ENCODE measurements at places on chromosomes 1 and 21.
A peak's percentile ranks its signal among the peaks of the same experiment; 100 is the strongest.

GRCh38 chr21:36730291-36731281, 31.7 kb downstream of the SIM2 start:
- no peaks in the 10 kb centered on the region for H3K36me3 ChIP-seq
- no peaks in the 10 kb centered on the region for H3K4me1 ChIP-seq
- DNase-seq, result no peak
- no peak overlapping the region for H3K4me3 ChIP-seq
- peaks cover 48% of the 10 kb centered on the region for H3K27me3 ChIP-seq
- no peak overlapping the region for H3K27ac ChIP-seq

- no peaks in the 10 kb centered on the region for H3K27me3 ChIP-seq
- H3K4me1 ChIP-seq, result peaks cover 14% of the 10 kb centered on the region
- H3K36me3 ChIP-seq, result no peaks in the 10 kb centered on the region
- DNase-seq, result no peak
- H3K27ac ChIP-seq, result no peak overlapping the region
Observed at GRCh38 chr1:186869526-186870228, 40.9 kb downstream of the PLA2G4A start.

DNA sequence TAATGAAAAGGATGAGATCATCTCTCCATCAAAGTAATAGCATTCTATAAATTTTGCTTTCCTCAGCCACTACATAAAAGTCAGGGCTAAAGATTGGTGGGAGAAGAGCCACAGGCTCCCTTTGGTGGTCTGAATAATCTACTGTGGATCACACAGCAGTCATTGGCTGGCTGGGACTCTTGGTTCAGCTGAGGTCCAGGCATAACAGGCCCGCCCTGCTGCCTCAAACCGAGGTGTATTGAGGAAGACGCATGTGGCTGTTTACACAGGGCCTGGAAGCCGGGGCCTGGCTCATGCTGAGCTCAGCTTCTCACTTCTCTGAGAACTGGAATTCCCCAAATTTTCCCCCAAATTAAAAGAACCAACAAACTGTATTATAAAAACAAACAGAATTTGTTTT, 139.2 kb downstream of the PTPRC start:
- H3K27me3 ChIP-seq, result no peaks in the 10 kb centered on the region
- H3K27ac ChIP-seq, result no peak overlapping the region
- H3K36me3 ChIP-seq, result no peaks in the 10 kb centered on the region
- no peak overlapping the region for H3K4me3 ChIP-seq
- peaks cover 13% of the 10 kb centered on the region for H3K4me1 ChIP-seq
- no peak for DNase-seq

GRCh38 chr1:186763107-186763506, 65.6 kb upstream of the PLA2G4A start:
- H3K27ac ChIP-seq, result no peak overlapping the region
- peaks cover 9% of the 10 kb centered on the region for H3K4me1 ChIP-seq

- H3K27ac ChIP-seq, result no peak overlapping the region
- no peak for DNase-seq
- no peaks in the 10 kb centered on the region for H3K27me3 ChIP-seq
- H3K4me3 ChIP-seq, result no peak overlapping the region
- 0 out of 2 replicates have a peak, but pooled peaks cover 3% of the 10 kb centered on the region for H3K4me1 ChIP-seq
Observed at GRCh38 chr1:30715216-30715615, 8.2 kb downstream of the MATN1 start.

- H3K27me3 ChIP-seq, result peaks cover 45% of the 10 kb centered on the region
- H3K36me3 ChIP-seq, result no peaks in the 10 kb centered on the region
- no peak for DNase-seq
- H3K4me1 ChIP-seq, result no peaks in the 10 kb centered on the region
- H3K4me3 ChIP-seq, result no peak overlapping the region
Observed at GRCh38 chr1:18719786-18720451, 89.3 kb downstream of the PAX7 start.

DNA sequence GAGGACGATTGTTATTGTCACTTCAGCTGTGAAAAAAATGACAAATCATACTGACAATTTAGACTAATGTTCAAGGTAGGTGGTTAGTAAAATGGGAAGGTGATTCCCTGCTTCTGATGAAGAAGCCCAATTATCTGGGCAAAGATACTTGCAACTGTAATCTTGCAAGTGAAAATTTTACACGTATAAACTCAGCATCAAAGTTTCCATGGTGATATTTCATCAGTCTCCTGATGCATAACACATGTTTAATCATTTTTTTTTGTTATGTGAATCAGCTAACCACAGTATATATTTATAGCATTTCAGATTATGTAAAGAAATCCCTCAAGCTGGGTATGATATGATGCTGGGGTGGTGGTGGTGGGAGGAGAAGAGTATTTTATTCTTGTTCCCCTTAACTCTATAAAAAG, 16.4 kb upstream of the KCNK1 start:
- peaks cover 27% of the 10 kb centered on the region for H3K4me1 ChIP-seq
- H3K27me3 ChIP-seq, result no peaks in the 10 kb centered on the region
- no peak overlapping the region for H3K4me3 ChIP-seq
- H3K36me3 ChIP-seq, result no peaks in the 10 kb centered on the region
- DNase-seq, result peak; percentile 76
- H3K27ac ChIP-seq, result no peak overlapping the region

- H3K4me3 ChIP-seq, result no peak overlapping the region
- no peaks in the 10 kb centered on the region for H3K27me3 ChIP-seq
- H3K4me1 ChIP-seq, result peaks cover 19% of the 10 kb centered on the region
- no peak overlapping the region for H3K27ac ChIP-seq
- H3K36me3 ChIP-seq, result no peaks in the 10 kb centered on the region
Observed at GRCh38 chr1:66552829-66553228, 18.9 kb downstream of the SGIP1 start.

DNA sequence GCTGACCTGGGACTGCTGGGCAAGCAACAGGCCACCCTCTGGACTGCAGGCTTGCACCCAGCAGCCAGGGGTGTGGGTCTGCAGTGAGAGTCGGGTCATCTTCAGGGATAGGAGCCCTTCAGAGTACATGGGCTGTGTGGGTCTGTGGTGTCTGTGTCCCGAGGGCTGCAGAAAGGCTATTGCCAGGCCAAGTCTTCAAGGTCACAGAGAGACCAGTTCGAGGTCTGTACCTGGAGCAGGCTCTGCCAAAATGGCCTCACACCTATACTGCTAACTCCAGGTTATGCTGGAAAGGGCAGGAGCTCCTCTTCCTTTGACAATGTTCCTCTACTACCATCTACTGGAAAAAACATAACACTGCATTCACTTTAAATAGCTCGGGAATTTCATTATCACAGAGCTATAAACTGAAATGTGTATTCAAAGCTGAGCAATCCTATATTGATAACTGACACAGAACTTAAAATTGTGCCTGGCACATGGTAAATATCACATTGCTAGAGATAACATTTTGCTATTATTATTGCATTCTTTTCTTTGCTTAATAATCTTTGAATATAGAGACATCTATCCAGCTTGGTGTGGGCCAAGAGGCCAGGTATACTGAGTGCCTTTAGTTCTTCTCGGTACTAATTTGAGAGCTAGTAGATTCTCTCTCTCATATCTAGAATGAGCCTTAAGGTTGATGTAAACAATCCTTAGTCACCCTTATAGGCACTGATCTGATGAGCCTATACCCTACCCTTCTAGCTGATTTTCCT, 6.9 kb upstream of the DNAH14 start:
- no peaks in the 10 kb centered on the region for H3K36me3 ChIP-seq
- H3K4me1 ChIP-seq, result no peaks in the 10 kb centered on the region
- peak; percentile 54 for DNase-seq
- H3K4me3 ChIP-seq, result no peak overlapping the region

- H3K27me3 ChIP-seq, result no peaks in the 10 kb centered on the region
- H3K4me1 ChIP-seq, result peaks cover 4% of the 10 kb centered on the region
- DNase-seq, result no peak
- no peaks in the 10 kb centered on the region for H3K36me3 ChIP-seq
Observed at GRCh38 chr1:241630005-241630404, 10.2 kb downstream of the CHML start.

DNA sequence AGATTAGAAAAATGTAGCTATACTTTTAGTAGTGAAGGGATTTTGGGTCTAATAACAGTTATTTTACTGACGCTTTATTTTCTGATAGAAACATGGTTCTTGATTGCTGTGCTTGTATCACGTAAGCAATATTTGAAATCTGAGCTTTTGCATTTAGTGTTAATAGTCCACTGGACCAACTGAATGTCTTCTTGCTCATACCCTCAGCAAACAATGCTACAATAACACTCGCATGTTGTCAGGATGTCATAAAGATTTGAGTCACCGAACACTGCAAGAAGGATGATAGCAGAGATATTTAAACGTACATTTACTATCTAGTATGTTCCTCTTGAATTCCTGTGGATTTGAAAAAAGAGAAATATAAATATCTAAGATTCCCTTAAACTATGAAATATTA, 7.5 kb downstream of the DYRK1A start:
- no peaks in the 10 kb centered on the region for H3K36me3 ChIP-seq
- DNase-seq, result peak; percentile 51
- H3K27ac ChIP-seq, result peak overlapping the region; percentile 51
- no peak overlapping the region for H3K4me3 ChIP-seq
- peaks cover 54% of the 10 kb centered on the region for H3K4me1 ChIP-seq
- no peaks in the 10 kb centered on the region for H3K27me3 ChIP-seq

GRCh38 chr1:104791030-104791429, 1041.3 kb downstream of the AMY1C start:
- DNase-seq, result no peak
- H3K27me3 ChIP-seq, result no peaks in the 10 kb centered on the region
- H3K27ac ChIP-seq, result no peak overlapping the region
- H3K36me3 ChIP-seq, result no peaks in the 10 kb centered on the region
- no peak overlapping the region for H3K4me3 ChIP-seq

DNA sequence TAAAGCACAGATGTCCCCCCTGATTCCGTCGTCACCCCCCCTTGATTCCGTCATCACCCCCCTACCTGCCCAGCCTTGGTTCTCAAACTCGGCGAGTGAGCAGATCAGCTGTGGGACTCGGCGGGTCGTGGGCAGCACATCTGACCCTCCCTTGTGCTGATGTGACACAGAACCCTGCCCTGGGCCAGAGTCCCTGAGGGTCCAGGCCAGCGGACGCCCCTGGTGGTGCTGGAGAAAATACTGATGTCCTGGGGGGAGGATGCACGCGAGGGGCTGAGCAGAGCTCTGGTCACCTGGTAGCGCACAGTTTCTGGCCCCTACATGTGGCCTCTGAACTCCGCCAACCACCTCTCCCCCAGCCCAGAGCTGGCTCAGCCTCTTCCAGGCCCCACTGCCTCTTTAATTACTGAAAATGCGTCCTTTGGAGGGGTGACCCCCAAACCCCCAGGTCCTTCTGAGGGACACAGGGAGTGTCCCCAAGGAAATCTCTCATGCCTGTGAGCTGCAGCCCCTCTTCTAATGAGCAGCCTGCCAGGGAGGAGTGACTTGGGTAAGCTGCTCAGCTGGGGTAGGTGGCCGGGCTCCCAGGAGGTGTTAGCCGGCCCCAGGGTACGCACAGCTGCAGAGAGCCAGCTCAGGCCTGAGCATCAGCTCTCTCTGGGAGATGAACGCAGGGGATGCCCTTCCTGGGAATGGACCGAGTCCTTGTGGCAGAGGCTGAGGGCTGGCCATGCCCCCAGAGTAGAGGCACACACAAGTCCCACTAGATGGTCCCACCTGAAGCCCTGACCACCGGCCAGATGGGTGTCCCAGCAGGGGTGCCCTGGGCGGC, 129.5 kb upstream of the ARHGEF16 start:
- H3K27ac ChIP-seq, result no peak overlapping the region
- H3K27me3 ChIP-seq, result peaks cover 5% of the 10 kb centered on the region
- DNase-seq, result no peak
- no peak overlapping the region for H3K4me3 ChIP-seq
- H3K36me3 ChIP-seq, result no peaks in the 10 kb centered on the region

DNA sequence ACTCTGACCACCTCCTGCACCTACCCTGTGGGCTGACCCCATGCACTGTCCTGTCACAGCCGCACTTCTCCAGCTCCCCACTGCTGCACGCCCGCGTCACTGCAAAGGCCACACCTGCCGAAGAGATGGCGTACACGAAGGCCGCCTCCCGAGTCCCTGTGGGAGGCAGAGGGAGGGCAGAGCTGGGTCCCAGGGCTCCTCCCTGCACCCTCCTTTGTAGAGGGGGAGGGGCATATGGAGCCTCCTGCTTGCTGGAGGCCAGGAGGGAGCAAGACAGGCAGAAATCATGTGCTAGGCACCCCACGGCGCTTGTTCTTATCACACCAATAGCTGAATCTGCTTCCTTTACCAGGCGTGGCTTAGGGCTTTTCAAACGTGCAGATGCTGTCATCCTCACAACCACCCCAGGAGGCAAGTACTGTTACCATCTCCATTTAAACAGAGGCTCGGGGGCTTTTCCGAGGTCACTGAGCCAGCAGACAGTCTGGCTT, 21.4 kb downstream of the WNT4 start:
- DNase-seq, result no peak
- H3K27me3 ChIP-seq, result no peaks in the 10 kb centered on the region
- no peaks in the 10 kb centered on the region for H3K36me3 ChIP-seq
- no peaks in the 10 kb centered on the region for H3K4me1 ChIP-seq
- H3K27ac ChIP-seq, result no peak overlapping the region
- no peak overlapping the region for H3K4me3 ChIP-seq

DNA sequence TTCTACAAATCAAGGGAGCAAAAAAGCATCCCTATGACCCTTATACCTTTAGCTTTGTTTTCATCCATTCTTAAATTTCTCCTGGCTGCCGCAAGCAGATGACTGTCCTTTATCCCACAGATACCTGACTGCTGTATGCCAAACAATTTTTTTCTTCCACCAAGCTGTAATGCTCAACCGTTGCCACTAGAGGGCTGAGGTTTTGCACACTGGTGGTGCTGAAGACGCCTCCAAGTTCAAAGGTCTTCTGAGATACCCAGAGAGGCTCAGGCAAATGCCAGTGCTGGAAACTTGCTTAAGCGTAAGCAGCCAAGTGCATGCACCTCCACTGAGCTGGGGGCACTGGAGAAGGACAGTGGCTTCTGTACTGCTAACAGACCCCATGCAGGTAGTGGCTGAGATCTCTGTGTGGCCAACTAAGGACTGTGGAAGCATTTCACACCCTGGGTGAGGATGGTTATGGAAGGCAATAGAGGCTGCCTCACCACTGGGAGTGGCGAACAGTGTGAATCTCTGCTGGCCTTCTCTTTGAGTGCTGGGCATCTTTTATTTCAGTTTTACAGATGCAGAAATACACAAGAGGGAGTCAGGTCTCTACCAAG, 28.5 kb downstream of the CNIH3 start:
- DNase-seq, result peak; percentile 49
- H3K27ac ChIP-seq, result no peak overlapping the region
- H3K27me3 ChIP-seq, result no peaks in the 10 kb centered on the region
- no peak overlapping the region for H3K4me3 ChIP-seq
- no peaks in the 10 kb centered on the region for H3K4me1 ChIP-seq

- no peaks in the 10 kb centered on the region for H3K36me3 ChIP-seq
- no peaks in the 10 kb centered on the region for H3K4me1 ChIP-seq
- H3K4me3 ChIP-seq, result peak overlapping the region; percentile 43
Observed at GRCh38 chr1:157073944-157074685, 25.5 kb downstream of the ETV3L start.

Data from GM23248 (cell line).